ENCODE measurements at places on chromosomes 4 and X.

- no peak for DNase-seq
Measured at GRCh38 chr4:7007944-7008343, 35.2 kb upstream of the TADA2B start.

GRCh38 chrX:104195489-104196084 lies 29.3 kb downstream of the FAM199X start:
- DNase-seq = no peak

- DNase-seq = no peak
Measured at GRCh38 chr4:125254106-125254505, 60.6 kb upstream of the FAT4 start.

GRCh38 chr4:6504900-6505496 lies 32.6 kb upstream of the PPP2R2C start:
- DNase-seq = no peak

GRCh38 chr4:8538076-8538702 lies 42.0 kb upstream of the GPR78 start:
- DNase-seq = no peak

GRCh38 chrX:703866-704265 lies 73.3 kb downstream of the SHOX start:
- no peak for DNase-seq

GRCh38 chrX:120653000-120653399 lies 23.1 kb upstream of the C1GALT1C1 start:
- DNase-seq = no peak

DNA sequence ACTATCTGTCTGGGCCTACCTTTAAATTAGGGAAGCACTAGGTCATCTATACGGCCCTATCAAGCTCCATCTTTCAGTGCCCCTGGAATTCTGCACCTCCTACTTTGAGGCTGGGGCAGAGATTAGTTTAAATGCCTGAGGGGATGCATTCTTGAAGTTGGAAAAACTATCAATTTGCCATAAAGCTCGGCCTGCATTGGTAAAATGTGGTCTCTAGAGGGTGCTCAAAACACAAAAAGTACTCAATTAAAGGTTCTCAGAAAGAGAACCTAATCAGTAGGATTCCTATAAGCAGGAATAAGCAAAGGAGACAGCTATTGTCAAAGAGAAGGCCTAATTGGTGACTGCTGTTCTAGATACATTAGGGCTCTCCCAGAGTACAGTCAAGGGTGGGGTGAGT lies 111.7 kb downstream of the AMER1 start:
- DNase-seq = no peak

DNA sequence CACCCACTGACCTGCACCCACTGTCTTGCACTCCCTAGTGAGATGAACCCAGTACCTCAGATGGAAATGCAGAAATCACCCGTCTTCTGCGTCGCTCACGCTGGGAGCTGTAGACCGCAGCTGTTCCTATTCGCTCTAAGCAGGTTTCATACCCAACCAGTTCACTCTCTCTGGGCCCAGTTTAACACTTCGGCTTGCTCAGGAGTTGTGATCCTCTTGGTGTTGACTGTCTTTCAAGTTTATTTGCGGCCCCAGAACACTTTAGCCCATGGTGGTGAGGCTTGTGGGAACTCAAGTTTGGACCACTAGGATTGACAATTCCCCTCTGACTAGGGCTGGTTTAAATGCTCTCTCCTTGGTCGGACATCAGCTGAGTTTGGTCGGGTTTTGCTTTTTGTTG lies 147.0 kb downstream of the DACH2 start:
- DNase-seq = no peak

DNA sequence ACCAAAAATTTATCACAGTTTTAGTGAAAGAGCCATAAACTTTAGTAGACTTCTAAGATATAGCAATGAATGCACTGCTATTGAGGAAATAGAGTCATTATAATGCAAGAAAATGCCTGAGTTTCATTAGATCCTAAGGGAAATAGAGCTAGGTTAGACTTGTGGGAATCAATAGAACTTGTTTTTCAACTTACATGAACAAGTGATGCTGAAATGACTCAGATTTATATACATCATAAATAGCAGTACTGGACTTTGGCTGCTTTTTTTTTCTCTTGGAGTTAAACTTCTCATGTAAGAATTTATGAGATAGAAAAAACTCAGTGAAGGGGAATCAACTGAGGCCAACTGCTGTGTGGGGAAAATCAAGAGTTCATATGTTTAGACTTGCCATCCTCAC lies 216.5 kb upstream of the AADAT start:
- no peak for DNase-seq

All from hypothalamus (tissue), 51 donors.